ENCODE measurements at places on chromosomes 3 and 15. TPM values are rescaled to one million over a fixed set of nuclear protein-coding genes. Genes with fewer than 3 reads are reported as not detected.

Gene CYP8B1
- total RNA-seq, result not detected

Gene PLA2G4D
- total RNA-seq, result not detected

Gene THSD4
- total RNA-seq, result 25.2 TPM

Gene IL17RE
- total RNA-seq, result not detected

Gene MIX23
- 66.8 TPM for total RNA-seq

Gene P2RY14
- total RNA-seq, result not detected

Gene PRSS50
- not detected for total RNA-seq

Gene SLC22A13
- total RNA-seq, result 0.29 TPM

Gene ATP2C1
- total RNA-seq, result 62.5 TPM

Gene CASR
- not detected for total RNA-seq

Gene MEX3B
- total RNA-seq, result 7.1 TPM

Gene CDCP1
- 75.6 TPM for total RNA-seq

Measured in RPMI7951 (cell line).